ENCODE measurements at places on chromosomes 5 and 9.

GRCh38 chr5:120910629-120911028 lies 446.5 kb downstream of the PRR16 start:
- H3K27me3 ChIP-seq: no peaks in the 10 kb centered on the region
- H3K27ac ChIP-seq: no peak overlapping the region
- H3K4me3 ChIP-seq: no peak overlapping the region
- no peaks in the 10 kb centered on the region for H3K4me1 ChIP-seq
- H3K36me3 ChIP-seq: no peaks in the 10 kb centered on the region

GRCh38 chr9:121778252-121779225 lies 127.1 kb downstream of the DAB2IP start:
- no peaks in the 10 kb centered on the region for H3K36me3 ChIP-seq
- no peaks in the 10 kb centered on the region for H3K4me1 ChIP-seq
- H3K27me3 ChIP-seq: no peaks in the 10 kb centered on the region
- no peak overlapping the region for H3K27ac ChIP-seq
- no peak overlapping the region for H3K4me3 ChIP-seq

DNA sequence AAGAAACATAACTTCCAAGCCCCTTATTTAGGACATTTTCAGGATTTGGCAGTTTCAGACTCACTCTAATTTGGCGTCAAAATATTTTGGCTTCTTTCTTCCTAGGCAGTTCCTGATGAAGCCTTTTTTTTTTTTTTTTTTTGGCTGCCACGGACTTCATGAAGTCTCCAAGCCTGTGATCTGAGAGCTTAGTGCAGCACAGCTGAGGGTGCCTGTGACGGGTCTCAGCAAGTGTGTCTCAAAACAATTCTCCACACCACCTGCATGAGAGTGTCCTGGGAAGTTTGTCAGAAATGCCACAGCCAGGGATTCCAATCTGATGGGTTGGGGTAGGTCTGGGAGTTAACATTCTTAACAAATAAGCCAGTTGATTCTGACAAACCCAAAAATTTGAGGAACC lies 6.0 kb upstream of the ESM1 start:
- H3K4me3 ChIP-seq: no peak overlapping the region
- no peaks in the 10 kb centered on the region for H3K4me1 ChIP-seq
- no peaks in the 10 kb centered on the region for H3K27me3 ChIP-seq
- no peaks in the 10 kb centered on the region for H3K36me3 ChIP-seq

- no peak overlapping the region for H3K27ac ChIP-seq
- H3K4me1 ChIP-seq: peaks cover 7% of the 10 kb centered on the region
- H3K27me3 ChIP-seq: peaks cover 11% of the 10 kb centered on the region
These were observed 5.1 kb downstream of the PITX1 start for GRCh38 chr5:135028791-135029476.

- H3K36me3 ChIP-seq: no peaks in the 10 kb centered on the region
- H3K27ac ChIP-seq: no peak overlapping the region
- no peak for DNase-seq
- peaks cover 7% of the 10 kb centered on the region for H3K4me1 ChIP-seq
These were observed 1.6 kb downstream of the ACSL6 start for GRCh38 chr5:132009706-132010405.

Data from ovary (tissue), 10 donors.